Activated CD4-positive, CD25-positive, alpha-beta regulatory T cell treated with anti-CD3 and anti-CD28 coated beads, Interleukin-2, amount 50 U/mL, for 16 hours (primary cell): ENCODE measurements at places on chromosomes 6 and 20.

DNA sequence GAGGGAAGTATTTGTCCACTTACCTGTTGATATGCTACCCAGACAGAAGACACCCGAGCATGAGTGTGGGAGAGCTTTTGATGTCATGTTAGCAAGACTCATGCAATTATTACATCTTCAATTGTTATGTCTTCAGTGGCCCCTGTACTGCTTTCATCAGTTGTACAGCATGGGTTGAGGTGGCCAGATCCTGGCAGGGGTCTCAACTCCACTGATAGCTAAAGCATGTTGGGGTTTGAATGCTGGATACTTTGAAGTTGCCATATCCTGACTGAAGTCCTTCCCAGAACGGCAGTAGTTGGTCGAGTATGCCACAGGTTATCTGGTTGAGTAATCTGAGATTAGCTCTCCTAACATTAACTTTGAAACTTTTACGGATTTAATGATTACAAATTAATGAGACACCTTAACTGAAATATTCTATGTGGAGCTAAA lies 46.7 kb downstream of the LRRN4 start:
- no peak for DNase-seq

DNA sequence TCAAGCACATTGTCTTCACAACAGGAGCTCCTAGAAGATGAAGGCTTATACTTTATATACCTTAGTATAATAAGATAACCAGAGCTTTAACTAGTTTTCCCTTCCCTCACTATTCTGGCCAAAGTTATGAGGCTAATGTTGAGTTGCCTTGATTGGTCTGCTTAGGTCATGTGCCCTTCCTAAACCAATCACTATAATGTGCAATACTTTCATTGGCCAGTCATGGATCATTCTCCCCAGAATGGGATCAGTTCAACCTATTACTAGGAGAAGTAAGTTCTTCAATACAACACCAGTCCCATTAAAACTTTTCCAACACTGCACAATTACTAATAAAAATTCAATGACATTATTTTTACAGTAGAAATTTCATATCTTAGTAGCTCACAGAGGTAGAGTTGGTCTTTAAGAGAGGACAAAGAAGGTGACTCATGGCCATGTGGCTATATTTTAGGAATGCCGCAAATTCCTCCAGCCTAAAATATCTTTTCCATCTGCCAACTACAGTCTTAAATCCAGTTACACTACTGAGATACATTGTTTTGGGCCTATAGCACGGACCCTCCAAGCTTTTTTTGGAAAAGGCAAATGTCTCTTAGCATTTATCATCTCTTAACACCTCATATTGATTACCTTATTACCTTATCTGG lies 12.5 kb upstream of the POU3F2 start:
- no peak for DNase-seq

- DNase-seq, result no peak
Observed at GRCh38 chr20:48606172-48606840, 221.5 kb downstream of the PREX1 start.

- no peak for DNase-seq
Observed at GRCh38 chr6:43699564-43700186, 12.1 kb upstream of the MRPS18A start.

- no peak for DNase-seq
Observed at GRCh38 chr6:134057478-134057877, 5.1 kb upstream of the SLC2A12 start.

DNA sequence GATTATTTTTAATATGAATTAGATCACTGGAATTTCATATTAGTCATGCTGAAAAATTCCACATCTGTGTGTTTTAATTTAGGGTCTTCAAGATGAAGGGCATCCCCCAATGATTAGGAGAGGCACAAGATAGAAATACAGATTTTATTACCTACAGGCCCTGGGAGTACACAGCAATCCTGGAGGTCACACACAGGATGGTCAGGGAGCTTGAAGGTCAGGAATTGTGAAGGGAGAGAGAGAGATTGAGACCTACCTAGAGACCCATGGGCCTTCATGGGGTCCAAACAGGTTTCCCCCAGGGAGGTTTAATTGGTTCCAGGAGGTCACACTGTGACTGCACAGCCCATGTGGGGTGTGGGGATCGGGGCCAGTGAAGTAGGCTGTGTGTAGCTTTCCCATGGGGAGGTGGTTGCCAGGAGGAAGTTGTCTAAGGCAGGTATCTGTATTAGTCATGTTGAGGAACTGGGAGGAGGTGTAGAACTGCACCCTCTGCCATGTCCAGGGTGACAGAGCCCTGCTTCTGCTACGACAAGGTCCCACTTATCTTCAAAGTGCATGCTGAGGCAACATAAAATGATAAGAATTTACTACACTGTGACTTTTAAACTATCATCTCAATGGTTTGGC lies 18.3 kb downstream of the SNX9 start:
- no peak for DNase-seq

- DNase-seq, result no peak
Observed at GRCh38 chr6:145841668-145842067, 27.1 kb upstream of the FBXO30 start.
